Lung (tissue), 17 donors: ENCODE measurements at places on chromosomes 13 and 19. TPM values are rescaled to one million over a fixed set of nuclear protein-coding genes. Genes with fewer than 3 reads are reported as not detected.

The C1QTNF9 gene
- 0.28 TPM for total RNA-seq

The C19orf44 gene
- 9.4 TPM for total RNA-seq

DNA sequence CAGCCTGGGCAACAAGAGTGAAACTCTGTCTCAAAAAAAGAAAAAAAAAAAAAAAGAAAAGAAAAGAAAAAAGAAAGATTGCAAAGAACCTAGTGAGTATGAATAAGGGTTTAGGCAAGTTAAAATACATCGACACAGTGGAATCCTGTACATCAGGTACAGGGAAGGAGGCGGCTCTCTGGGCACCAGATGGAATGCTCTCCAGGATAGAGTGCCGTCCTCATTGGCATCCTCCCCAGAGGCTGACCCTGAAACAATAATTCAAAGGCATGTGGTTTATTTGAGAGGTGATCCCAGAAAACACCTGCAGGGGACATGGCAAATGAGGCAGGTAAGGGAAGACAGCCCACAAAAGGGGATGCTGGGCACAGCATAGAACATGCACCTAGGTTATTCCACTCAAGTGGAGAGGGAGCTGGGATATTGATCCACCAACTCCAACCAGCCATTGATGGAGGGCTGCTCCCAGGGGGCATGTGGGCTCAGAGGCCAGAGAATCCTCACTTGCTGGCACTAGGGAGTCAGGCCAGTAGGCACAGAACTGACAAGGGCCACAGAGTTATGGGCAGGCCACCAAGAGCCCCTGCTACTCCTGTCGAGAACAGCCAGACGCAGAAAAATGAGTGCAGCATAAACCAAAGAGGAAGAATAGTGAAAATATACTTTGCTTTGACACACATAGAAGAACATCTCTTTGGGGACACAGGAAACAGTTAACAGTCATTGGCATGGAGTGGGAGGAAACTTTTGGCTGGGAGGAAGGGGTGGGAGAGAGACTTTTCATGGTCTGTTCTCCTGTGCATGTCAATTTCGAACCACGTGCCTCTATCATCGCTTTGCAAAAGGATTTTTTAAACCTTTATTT is 4.2 kb downstream of the TSPAN16 start:
- DNase-seq: no peak

DNA sequence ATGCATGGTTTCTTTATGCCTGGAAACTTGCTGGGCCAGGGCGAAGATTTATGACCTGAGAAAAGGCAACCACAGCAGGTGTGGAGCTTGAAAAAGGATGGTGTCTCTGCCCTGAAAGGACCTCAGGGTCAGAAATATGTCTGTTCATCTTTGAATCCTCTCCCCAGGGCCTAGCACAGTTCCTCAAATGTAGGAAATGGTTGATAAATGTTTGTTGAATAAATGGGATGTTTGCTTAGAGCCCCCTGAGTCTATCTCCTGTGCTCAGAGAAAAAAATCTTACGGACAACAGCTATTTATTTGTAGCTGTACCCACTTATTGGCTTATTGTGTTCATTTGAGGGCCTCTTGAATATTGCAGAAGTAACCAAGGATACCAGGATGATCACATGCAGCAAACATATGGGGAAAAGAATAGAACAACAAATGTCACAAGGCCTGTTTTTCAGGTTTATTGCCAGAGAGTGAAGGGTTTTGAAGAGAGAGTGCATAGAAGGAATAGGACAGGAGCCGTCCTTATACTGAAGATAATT is 114.5 kb downstream of the KLF5 start:
- DNase-seq: no peak

- DNase-seq: no peak
Measured at GRCh38 chr13:92407858-92408257, 818.7 kb upstream of the GPC6 start.

- DNase-seq: peak; percentile 60
Measured at GRCh38 chr19:1767464-1767933, 14.2 kb downstream of the ONECUT3 start.

DNA sequence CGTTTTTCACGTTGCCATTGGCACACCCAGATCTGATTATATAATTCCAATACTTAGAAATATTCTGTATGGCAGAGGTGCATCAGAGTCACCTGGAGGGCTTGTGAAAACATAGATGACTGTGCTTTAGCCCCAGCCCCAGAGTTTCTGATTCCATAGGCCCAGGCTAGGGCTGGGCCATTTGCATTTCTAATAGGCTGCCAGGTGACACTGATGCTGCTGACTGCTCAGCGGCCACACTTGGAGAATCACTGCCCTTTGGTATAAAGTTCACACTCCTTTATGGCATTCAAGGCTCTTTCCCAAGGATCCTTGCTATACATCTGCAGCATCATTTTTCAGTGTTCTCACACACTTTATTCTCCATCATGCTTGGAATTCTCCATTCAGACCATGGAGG is 137.1 kb downstream of the AKAP11 start:
- peak; percentile 56 for DNase-seq

DNA sequence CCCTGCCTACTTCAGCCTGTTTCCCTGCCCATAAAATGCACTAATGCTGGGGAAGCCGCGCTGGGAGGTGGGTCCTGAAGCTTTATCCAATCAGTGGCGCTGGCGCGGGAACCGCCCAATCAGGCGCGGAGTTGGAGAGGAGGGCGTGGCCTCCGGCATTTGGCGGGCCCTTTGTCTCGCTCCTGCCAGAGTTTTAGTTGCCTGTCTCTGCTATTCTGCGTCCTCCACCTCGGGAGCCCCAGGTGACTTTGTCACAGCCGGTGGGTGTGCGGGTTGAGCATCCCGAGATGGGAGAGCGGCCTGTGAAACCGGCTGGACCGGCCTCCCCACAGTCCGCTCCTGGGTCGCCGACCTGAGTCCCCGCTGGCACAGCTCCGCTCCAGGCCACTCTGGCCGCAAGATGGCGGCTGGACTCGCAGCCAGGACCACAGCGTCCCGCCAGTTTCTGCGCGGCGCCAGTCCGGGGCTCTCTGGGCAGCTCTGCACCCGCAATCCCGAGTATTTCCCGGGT is 30.7 kb upstream of the ZNF429 start:
- peak; percentile 95 for DNase-seq

GRCh38 chr13:93721483-93721882 is 494.9 kb downstream of the GPC6 start:
- no peak for DNase-seq

DNA sequence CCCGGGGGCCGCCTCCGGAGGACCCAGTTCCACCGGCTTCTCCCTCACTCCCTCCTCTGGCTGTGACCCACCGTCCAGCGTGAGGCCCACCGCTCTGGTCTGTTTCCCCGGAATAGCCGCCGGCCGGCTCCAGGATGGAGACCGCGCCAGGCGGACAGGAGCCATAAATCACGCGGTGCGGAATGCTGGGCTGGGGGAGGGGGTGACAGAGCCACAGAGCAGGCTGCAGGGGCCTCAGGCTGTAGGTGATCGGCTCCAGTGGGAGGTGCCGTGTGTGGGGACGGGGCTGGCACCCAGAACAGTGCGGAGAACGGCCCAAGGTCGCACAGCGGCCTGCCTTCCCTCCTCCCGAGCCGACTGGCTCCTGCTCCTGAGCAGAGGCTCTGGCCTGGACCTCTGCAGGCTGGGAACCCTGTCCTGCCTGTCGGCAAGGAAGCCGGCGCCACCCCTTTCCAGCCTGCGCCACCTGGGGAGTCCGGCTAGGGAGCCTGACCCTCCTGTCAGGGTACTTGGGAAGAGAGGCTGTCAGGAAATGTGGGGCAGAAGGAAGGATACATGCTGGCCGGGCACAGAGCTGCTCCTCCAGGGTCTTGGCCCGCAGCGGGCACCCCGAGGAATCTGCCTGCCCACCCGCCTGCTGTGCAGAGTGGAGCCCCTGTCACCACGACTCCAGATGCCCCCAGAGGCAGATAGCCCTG is 8.3 kb downstream of the PIAS4 start:
- DNase-seq: no peak
